ENCODE measurements at places on chromosomes 13 and 19.

- DNase-seq = no peak
Measured at GRCh38 chr19:49475995-49476880, 2.2 kb downstream of the FLT3LG start.

GRCh38 chr19:45037393-45038169, 1.3 kb upstream of the CLASRP start:
- DNase-seq = no peak

GRCh38 chr19:17200408-17201079, 14.6 kb upstream of the USE1 start:
- no peak for DNase-seq

DNA sequence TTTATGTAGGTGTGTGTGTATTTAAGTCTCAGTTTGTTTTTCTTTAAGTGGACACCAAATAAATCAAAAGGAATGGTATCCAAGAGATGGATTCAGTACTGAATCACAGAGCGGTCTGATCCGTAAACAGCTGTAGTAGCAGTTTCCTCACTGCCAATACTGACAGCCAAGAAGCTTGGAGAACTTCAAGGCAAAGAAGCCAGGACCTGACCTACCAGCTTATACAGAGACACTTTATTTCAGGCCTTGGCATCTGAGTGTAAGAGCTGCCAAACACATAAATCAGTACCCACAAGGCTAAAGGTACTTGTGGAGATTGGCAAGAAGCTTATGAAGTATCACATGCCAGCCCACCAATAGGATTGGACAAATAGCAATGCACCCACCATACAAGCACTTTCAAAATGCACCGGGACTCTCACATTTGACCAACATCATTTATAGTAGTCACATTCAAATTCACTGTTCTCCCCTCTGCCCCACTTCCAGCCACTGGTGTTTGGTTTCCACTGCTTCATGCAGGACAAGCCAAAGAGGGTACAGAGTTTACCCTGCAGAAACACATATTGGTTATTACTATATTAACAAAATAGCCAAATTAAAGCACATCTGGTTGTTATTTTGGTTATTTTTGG, 357.9 kb downstream of the KLF12 start:
- no peak for DNase-seq

DNA sequence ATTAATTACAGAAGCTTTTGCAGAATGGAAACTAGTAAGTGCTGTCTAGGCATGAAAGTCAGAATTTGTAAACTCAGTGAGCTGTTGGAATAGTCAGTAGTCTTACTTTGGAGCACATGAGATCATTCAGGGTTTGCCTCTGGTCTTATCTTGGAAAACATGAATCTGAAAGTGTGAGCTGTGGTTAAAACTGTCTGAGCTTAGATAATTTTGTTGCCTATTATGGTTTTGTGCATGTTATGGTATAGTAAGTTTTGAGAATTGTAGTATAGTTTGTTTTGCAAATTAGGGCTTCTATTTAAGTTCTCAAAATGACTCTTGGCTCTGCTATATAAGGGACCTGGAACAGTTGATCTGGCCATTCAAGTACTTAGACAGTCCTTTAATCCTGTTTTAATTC, 53.7 kb upstream of the TRPC4 start:
- DNase-seq = no peak

- DNase-seq = no peak
Measured at GRCh38 chr13:95793781-95794180, 116.8 kb downstream of the DNAJC3 start.

DNA sequence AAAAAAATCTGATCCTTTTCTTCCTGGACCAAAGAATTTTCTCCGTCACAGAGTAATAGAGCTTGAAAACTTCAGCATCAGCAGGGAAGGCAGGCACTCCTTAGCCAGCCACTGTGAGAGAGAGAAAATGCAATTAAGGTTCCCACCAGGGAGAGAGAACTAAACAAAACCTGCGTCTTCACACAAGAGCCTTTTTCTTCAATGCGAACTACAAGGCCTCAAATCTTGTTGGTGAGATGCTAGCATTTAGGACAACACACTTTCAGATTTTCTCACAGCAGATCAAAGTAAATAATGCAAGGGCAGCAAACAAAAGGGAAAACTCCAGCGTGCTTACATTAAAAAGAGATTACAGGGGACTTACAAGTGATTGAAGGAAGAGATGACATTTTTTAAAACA, 80.1 kb downstream of the DACH1 start:
- no peak for DNase-seq

GRCh38 chr19:58325311-58326022, 1.3 kb upstream of the ZSCAN22 start:
- DNase-seq = no peak

DNA sequence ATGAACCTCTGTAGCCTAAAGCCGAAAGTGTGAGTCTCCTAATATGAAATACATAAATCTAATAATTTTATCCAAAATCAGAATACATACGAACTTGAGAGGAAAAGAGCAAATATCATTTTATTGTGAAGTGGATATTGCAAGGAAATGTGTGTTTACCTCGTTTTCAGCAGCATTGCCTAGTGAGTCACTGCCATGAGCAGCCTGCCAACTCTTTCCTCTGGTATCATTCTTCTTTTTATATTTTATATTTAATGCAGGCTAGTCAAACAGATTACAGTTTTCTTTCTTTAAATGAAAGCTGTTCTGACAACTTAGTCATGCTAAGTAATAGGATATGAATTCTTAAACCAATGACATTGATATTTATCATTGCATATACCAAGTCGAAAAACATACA, 44.2 kb downstream of the EDNRB start:
- no peak for DNase-seq

- no peak for DNase-seq
Measured at GRCh38 chr13:30978981-30979956, 46.8 kb downstream of the TEX26 start.

GRCh38 chr13:35764326-35765015, 288.0 kb upstream of the MAB21L1 start:
- DNase-seq = no peak

DNA sequence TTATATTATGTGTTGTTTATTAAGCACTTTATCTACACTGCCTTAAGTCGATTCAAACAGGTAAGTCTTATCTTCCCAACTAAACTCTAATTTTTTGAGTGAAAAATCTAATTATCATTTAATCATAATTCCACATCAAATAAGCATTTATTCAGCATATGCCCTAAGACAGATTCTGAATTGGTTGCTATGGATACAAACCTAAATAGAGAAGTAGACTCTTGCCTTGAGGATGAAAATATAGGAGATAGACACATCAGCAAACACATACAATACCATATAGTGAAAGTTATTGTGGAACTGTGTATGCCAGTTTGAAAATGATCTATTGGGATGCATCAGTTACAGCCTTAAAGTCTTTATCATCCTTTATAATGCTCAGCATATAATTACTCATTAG, 1679.9 kb downstream of the SLITRK1 start:
- no peak for DNase-seq

- no peak for DNase-seq
Measured at GRCh38 chr13:50684366-50684765, 159.1 kb downstream of the DLEU7 start.

GRCh38 chr13:20429682-20430081, 96.0 kb downstream of the CRYL1 start:
- DNase-seq = no peak

GRCh38 chr13:73623281-73623680, 510.9 kb downstream of the KLF12 start:
- no peak for DNase-seq

GRCh38 chr19:46620716-46621115, 4.2 kb downstream of the PTGIR start:
- no peak for DNase-seq

GRCh38 chr19:42196011-42197001, 21.2 kb downstream of the DEDD2 start:
- no peak for DNase-seq

GRCh38 chr13:110327051-110327721, 20.1 kb downstream of the COL4A2 start:
- no peak for DNase-seq

- no peak for DNase-seq
Measured at GRCh38 chr13:47146991-47147811, 250.3 kb upstream of the HTR2A start.

DNA sequence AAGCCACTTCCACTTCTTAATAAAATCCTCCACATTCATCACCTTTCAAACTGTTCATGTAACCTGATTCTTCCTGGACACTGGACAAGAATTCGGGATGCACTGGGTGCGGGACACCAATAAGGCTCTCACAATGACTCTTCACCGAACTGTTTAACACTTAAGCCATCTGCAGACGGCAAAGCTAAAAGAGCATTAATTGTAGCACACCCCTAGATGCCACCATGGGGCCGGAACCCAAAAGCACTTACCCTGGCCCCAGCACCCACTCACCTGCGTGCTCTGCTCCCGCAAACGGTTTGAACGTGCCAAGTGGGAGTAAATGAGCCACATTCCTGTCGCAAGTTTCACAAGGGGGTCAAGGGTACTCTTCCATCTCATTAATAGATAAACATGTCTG, 254.3 kb upstream of the PRR20A start:
- no peak for DNase-seq

- no peak for DNase-seq
Measured at GRCh38 chr13:31322702-31323405, 123.1 kb downstream of the B3GLCT start.

DNA sequence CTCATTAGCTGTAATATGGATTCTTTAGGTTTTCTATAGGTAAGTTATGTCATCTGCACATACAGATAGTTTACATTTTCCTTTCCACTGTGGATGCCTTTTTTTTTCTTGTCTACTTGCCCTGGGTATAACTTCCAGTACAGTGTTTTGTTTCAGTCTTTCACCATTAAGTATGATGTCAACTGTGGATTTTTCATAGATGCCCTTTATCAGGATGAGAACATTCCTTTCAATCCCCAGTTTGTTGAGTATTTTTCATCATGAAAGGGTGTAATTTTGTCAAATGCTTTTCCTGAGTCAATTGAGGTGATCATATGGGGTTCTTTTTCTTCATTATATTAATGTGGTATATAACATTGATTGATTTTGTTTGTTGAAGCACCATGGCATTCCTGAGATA, 43.6 kb upstream of the SACS start:
- no peak for DNase-seq

- peak; percentile 27 for DNase-seq
Measured at GRCh38 chr19:5112681-5113575, 144.0 kb downstream of the KDM4B start.

- DNase-seq = no peak
Measured at GRCh38 chr13:32320528-32320927, 5.2 kb downstream of the BRCA2 start.

DNA sequence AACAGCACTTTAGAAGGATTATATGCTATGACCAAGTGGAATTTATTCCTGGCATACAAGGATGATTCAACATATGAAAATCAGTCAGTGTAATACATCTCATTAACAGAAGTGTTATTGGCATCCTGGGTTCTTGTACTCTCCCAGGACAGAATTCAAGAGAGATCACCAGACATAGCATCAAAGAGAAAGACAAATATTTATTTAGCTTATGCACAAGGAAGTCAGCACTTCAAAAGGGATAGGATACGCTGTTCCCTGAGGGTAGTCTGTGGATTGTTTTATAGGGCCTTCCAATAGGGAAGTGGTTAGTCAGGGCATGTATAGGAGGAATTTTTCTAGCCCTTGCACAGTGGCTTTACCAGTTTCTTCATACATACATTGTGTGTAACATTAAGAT, 1238.0 kb downstream of the PCDH17 start:
- no peak for DNase-seq

GRCh38 chr19:39064405-39064804, 19.8 kb upstream of the ACP7 start:
- no peak for DNase-seq

DNA sequence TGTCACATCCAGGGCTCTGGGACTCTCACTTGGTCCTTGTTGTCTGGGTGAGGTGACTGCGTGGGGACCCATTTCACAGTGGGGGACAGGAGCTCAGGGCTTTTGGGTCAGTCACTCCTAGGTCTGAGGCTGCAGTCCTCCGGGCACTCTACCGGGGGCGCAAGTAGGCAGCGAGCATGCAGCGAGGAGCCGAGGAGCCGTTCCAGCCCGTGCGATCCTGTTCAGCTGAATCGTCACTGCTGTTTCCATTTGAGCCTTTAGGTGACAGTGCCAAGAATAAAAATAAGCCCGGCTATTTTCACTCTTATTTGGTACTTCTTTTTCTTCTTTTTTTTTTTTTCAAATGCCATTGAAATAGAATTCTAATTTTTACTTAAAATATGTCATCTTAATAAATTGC, 126.5 kb downstream of the ZNF536 start:
- no peak for DNase-seq

GRCh38 chr13:83311886-83312577, 570.2 kb downstream of the SLITRK1 start:
- peak; percentile 5 for DNase-seq

- DNase-seq = no peak
Measured at GRCh38 chr19:35718345-35719041, 690 bp downstream of the KMT2B start.

DNA sequence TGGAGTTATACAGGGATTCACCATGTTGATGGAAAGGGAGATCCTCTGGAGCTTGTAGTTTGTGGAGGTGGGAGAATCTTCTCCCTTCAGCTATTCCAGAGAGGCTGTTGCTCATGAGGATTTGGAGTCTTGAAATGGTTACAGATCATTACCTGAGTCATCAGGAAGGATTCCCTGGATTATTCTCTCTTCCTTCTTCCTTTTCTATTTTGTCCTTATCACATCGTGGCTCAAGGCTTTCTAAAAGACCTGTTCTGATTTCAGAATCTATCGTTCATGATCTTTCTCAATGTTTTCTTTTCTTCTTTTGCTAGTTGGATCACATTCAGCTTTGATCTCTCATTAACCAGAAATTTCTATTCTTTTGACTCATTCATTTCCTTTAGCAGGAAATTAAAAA, 196.0 kb downstream of the KLF5 start:
- DNase-seq = no peak

- no peak for DNase-seq
Measured at GRCh38 chr19:54104998-54105715, 2.5 kb downstream of the NDUFA3 start.

DNA sequence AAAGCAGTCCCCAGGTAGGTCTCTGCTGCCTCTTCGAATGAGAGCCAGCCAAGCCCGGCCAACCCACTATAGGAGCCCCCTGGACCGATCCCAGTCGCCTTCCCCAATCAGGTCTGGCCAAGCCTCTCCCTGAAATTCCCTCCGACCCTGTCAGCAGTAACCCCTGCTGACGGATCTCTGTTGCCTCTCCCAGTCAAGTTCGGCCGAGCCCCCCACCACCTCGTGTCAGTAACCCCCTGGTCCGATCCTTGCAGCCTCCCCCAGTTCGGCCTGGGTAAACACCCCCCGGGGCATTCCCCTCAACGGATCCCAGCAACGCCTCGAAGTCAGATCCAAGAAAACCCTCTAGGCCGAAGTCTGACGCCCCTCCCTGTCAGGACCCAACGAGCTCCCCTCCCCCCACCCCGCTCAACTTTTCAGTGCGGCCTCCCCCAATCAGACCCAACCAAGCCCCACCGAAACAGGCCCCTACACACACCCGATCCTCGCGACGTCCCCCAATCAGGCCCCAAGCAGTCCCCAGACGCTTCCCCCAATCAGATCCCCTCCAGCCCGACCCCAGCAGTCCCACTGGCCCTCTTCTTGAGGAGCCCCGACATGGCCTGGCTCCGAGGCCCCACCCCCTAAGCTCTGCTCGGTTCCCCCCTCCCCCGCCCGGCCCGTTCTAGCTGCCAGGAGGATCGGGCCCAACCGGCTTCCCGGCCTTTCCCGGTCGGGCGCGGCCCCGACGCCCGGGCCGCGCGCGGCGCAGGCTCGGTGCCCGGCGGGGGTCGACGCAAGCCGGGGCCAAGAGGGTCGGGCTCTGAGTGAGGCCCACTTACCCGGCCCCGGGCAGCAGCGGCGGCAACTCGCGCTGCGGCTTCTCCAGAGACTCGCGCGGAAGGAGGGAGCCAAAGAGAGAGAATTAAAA, 1.8 kb downstream of the TNPO2 start:
- peak; percentile 77 for DNase-seq
